ENCODE measurements at places on chromosomes 1 and 21.

DNA sequence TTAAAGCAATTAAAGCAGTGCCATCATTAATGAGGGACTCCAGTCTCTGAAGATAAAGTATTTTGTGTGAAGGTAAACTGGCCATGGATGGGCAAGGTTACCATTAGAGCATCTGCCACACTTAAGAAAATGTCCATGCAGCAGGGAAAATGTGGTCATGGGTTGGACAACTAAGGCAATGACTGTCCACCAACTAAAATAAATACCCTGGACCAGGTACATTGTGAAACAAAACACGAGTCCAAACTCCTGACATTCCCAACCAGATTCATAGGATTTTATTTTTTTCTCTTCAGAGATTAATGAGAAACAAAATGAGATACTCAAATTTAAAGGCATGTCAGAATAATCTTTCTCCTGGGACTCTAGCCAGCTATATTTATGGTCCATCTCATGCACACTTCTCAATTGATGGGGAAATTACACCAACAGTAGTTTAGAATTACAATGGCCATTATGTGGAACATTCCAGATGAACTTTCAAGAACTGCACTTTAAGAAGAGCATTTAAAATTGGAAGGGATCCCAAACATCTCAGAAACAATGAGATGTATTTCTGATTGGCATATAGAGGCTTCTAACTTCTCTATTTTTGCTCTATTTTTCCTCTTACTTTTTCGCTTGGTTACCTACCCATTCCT is 8.1 kb downstream of the GBP7 start:
- DNase-seq: no peak

- no peak for DNase-seq
Observed at GRCh38 chr1:234517110-234517802, 38.3 kb upstream of the TARBP1 start.

DNA sequence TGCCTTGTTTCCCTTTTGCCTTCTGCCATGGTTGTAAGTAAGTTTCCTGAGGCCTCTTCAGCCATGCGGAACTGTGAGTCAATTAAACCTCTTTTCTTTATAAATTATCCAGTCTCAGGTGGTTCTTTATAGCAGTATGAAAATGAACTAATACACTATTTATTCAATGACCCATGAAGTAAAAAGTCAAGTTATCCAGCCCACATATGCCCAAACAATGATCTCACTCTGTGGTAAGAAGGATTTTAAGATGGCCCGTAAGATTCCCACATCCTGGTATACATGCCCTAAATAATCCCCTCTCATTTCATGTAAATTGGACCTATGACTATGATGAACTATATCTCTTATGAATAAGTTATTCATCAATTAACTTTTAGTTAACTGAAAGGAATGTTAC is 1008.3 kb upstream of the B3GALT2 start:
- no peak for DNase-seq

DNA sequence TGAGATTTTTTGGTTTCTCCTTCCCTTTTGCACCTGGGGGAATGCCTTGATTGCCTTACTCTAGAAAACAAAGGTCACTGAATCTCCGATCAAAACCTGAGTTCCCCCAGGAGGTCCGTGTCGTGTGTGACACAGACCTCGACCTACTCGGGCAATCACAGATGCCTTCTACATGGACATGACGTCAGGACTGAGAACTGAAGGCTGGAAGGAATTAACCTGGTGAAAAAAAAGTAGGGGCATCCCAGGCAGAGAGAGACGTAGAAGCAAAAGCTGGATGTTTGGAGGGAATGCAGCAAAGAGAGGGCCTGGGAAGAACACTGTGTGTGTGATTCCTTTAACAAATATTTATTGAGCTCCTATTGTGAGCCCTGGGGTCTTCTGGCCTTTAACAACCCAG is 178.0 kb downstream of the PRDM2 start:
- DNase-seq: no peak

DNA sequence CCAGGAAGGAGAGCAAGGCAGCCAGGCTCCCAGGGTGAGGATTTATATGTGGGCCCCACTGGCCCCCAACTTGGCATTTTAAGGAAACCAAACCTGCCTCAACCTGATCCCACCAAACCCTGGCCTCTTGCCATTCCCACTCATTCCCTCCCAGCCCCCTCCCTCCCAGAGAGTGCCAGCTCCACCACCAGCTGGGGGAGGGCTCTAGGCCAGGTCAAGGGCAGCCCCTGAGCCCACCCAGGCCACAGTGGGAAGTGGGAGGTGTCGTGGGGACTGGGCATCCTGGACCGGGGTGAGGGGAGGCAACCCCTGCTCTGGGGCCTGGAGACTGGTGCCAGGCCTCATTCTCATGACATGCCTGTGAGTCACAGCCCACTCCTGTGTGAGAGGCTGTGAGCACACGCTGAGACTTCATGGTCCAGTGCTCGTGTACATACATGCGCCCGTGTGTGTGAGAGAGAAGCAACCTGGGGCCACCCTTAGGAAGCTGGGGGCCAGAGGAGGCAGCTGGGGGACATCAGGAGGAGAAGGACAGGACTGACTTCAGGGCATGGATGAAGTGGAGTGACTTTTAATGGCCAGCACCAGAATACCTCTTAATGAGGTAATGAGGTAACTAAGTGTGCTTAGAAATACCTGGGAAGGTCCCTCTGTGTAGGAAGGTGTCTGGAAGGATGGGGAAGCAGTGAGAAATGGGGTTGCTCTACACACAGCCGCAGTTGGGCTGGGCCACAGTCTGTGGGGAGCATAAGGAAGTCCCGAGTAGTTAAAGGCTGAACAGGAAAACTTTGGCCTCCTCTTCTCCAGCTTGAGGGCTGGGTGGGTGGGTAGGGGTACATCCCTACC is at the start of gene S100A2:
TSS of gene S100A2 (minus strand) at position 316 of the 846 bp plus-strand sequence. CDS start 1,967 bp downstream, outside the sequence.
- peak; percentile 49 for DNase-seq

DNA sequence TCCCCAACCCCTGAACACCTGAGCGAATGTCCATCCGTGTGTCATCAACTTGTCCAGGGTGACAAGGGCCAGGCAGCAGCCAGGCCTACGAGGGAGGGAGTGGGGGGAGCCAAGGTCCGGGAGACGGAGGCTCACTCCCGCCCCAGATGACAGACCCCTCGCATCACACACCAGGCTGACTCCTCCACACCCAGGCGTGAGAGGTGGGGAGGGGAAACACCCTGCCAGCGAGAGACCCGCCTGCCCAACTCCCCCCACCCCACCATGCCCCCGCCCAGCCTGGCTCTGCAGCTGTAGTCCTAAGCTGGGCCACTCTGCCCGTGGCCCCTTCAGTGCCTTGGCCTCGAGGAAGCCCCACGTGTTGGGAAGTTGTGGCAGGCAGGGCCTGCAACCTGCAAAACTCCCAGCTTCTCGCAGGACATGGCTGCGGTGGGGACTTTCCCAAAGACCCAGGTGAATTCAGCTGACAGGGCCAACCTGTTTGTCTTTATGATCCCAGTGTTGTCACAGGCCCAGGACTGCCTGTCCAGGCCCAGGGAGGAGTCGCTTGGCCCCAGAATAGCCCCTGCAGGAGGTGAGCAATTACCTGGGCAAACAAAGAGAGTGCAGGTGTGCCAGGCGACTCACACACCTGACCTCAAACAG is 62.9 kb downstream of the RIPK4 start:
- DNase-seq: no peak

DNA sequence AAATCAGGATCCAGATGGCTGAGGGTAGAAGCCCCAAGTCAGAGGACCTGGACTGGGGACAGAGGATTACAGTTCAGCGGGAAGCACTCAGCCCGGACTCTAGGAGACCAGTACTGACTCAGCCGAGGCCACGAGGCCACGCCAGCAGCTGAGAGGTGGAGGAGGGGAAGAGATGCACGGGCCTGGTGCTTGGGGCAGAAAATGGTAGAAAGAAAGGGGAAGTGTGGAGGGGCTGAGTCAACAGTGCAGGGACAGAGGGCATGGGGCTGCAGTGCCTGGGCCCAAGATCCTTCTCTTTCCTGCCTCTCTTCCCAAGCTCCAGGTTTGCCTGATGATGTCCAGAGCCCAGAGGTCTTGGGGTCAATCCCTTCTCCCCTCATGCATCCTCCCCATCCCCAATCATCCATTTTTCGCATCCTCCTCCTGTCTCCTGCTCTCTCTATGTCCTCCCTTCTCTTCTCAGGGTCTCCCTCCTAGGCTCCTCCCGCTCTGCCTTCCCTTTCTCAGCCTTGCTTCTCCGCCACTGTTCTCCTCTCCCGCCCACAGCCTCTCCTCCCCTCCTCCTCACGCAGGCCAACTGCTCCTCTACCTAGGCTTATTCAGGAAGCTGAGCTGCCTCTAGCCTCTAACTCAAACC is 7.7 kb downstream of the ARHGEF2 start:
- DNase-seq: no peak

- DNase-seq: no peak
Observed at GRCh38 chr1:159751031-159751430, 29.7 kb upstream of the DUSP23 start.

DNA sequence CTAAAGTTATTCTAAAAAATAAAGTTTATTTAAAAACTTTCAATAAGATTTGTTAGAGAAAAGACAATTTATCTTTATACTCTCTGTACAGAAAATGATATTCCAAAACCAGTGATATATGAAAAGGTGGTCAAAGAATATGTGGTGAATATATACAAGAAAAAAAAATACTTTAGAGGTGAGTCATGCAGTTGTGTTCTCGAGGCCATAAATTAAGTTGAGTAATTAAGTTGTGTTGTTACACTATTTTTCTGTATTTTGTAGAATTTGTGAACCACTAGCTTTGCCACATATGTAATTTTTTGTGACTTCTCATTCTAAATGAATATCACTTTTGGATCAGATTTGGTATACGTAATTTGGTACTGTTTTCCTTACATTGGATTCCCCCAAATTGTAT is 23.6 kb upstream of the DUSP10 start:
- DNase-seq: no peak

DNA sequence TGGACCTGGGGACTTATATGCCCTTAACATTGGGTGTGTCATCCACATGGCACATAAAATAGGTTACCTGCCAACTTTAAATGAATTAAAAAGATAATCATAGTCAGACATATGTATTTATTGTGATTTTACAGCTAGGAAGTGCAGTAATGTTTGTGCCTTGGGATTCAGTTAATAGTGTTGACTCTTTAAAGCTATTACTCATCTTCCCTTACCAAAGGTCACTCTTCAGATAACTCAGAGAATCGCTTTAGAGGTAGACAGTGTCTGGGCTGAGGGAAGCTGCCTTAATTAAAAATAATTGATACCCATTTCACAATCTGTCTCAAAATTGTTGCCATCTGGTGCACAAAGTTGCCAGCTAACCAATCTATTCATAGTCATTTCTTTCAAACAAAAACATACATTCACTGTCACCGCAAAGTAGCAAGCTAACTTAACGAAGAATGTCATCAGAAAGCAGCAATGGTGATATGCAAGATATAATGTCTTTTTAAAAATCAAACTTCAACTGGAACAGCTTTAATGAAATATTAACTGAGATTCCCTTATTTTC is 3.0 kb upstream of the KRTAP15-1 start:
- DNase-seq: no peak

GRCh38 chr1:31196685-31197084 is 43.0 kb downstream of the NKAIN1 start:
- DNase-seq: no peak

GRCh38 chr1:16075337-16076030 is 2.0 kb upstream of the FAM131C start:
- no peak for DNase-seq

- no peak for DNase-seq
Observed at GRCh38 chr1:242523719-242524570, 552 bp downstream of the PLD5 start.

DNA sequence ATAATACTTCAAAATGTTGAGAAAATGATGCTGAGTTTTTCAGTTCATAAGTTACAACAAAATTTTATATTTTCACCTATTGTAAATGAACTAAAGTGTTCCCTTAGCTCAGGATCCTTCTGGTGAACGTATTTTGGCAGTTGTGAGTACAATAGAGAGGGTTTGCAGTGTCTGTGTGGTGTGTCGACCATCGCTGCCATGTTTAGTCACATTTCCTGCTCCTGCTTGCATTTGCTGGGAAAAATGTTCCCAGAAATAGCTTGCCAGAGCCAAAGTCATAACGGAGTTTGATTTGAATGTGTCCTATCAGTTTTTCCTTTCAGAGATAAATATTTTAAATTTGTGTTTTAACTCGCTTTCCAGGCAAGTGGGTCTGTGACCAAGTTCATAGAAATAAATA is 117.1 kb upstream of the COL6A1 start:
- DNase-seq: no peak

- no peak for DNase-seq
Observed at GRCh38 chr1:109877317-109877771, 33.3 kb upstream of the CSF1 start.

DNA sequence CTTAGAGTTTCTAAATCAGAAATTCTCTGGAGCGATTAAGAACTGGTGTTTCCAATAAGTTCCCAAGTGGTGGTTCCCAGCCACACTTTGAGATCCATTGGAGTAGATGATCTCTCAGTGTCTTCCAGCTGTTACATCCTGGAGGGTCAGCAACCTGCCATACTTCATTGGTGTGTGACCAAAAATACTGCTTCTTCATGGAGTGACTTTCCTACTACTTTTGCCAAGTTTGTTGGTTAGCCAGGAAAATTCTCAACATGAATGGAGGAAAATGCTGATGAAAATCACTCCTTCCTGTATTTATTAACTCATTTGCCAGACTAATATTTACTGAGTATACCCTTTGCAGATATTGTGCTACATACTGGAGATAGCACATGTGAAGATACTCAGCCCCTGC is 186.1 kb downstream of the FGGY start:
- DNase-seq: no peak

- DNase-seq: no peak
Observed at GRCh38 chr1:201732351-201732750, 96.6 kb upstream of the IPO9 start.

GRCh38 chr1:161506336-161507223 is 1.3 kb downstream of the FCGR2A start:
- no peak for DNase-seq

DNA sequence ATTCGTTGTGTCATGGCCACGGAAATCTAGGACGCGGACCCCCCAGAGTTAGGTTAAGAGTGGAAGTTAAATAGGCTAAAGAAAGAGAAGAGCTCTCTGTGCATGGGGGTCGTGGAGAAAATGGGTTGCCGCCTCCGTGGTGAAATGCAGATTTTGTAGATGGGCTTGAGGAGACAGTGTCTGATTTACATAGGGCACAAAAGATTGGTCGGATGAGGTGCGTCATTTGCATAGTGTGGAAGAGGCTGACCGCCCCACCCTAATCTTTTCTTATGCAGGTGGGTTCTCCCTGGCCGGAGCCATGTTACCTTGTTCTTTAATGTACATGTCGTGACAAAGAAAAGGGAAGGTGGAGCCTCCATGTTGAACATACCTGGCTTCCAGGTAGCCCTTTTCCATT is 14.3 kb upstream of the SLC5A9 start:
- DNase-seq: no peak

DNA sequence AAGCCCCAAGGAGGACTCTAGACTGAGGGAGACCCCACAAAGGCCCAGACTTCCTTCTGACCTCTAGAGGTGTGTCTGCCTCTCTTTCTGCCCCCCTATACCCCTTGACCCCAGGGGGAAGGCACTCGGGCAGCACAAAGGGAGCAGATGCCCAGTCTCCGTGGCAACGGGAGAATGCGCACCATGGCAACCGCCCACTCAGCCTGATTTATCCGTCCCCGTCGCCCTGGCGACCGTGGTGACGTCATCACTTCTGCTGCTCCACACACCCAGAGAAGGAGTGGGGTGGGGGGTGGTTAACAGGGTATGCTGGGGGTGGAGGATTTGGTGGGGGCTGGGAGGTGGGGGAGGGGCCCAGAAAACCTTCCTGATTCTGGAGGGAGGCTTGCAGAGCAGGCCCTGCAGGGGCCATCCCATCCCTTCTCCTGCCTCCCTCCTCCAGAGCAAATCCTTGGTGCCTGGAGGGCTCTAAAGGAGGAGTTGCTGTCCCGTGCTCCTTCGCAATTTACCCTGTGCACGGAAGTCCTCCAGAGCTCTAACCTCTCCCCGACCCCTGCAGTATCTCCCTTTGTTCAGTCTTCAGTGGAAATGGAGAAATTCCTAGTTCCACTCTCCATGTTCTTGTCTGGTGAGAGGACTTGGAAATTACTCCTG is 6.3 kb downstream of the CELF3 start:
- DNase-seq: peak; percentile 23

Measured in activated T-cell treated with anti-CD3 and anti-CD28 coated beads for 24 hours (primary cell).